ENCODE measurements at places on chromosomes 5 and 9.

- DNase-seq = no peak
These were observed 374.3 kb downstream of the CCDC171 start for GRCh38 chr9:15927161-15927560.

DNA sequence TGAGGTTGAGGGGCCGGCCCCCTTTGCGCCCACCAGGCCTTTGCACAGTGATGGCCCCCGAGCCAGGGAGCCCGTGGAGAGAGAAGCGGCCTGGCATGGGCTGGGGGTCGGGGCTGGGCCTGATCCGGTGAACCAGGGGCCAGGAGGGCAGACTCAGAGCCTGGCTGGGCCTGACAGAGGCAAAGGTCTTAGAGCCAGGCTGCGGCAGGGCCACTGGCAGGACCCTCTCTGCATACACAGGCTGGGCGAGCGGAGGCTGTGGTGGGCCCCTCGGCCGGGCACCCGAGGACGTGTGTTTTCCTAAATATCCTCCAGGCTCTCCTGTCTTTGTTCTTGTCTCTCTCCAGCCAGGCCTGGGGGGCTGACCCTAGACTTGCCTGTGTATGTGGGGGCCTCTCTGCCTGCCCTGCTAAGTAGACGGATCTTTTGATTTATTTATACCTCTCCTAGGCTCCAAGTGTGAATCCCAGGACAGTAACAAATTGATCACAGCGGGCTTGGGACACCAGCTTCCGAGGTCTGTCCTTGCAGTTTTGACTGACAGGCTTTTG lies 933 bp downstream of the NEK6 start:
- DNase-seq = no peak

GRCh38 chr9:137194909-137195308 lies 5.6 kb downstream of the TPRN start:
- no peak for DNase-seq

- DNase-seq = no peak
These were observed 2054.0 kb upstream of the NUDT12 start for GRCh38 chr5:105616599-105616998.

GRCh38 chr9:70136632-70137031 lies 93.0 kb downstream of the MAMDC2 start:
- DNase-seq = no peak

DNA sequence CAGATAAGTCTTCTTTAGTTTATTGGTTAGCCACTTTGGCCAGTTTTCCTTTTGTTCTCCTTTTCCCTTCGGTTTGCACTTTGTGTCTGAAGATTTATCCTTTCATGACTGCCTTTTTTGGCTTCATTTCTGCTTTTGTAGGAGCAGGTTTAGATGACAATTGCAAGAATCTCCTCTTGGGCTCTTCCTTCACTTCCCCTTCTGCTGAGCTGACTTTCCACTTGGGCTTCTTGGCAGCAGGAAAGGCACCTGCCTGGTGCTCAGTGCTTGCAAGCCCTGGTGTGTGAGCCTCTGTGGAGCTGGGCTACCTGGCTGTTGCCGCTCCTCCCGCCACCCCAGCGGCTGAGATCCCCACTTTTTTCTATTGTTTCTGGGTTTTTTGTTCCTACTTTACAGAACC lies 7.3 kb downstream of the CCDC112 start:
- no peak for DNase-seq

GRCh38 chr5:161096581-161096980 lies 244.6 kb upstream of the ATP10B start:
- no peak for DNase-seq

GRCh38 chr5:150113047-150113744 lies 26.8 kb upstream of the CSF1R start:
- no peak for DNase-seq

DNA sequence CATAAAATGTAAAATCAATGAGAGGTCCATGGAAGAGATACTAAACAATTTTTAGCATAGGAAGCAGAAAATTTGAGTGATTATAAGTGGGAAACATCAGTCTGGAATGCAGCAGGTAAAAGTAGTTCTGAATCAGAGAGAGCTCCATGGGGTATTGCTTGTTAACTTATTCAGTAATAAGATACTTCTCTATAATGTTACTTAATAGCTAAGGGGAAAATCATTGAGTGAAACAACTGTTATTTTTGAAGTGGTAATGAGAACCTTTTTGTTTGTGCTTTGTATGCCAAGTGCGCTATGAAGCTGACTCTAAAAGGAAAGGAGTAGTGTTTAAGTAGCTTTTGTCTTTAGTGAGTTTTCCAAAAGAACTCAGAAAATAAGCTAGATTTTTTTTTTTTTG lies 95.2 kb downstream of the ERBIN start:
- no peak for DNase-seq

DNA sequence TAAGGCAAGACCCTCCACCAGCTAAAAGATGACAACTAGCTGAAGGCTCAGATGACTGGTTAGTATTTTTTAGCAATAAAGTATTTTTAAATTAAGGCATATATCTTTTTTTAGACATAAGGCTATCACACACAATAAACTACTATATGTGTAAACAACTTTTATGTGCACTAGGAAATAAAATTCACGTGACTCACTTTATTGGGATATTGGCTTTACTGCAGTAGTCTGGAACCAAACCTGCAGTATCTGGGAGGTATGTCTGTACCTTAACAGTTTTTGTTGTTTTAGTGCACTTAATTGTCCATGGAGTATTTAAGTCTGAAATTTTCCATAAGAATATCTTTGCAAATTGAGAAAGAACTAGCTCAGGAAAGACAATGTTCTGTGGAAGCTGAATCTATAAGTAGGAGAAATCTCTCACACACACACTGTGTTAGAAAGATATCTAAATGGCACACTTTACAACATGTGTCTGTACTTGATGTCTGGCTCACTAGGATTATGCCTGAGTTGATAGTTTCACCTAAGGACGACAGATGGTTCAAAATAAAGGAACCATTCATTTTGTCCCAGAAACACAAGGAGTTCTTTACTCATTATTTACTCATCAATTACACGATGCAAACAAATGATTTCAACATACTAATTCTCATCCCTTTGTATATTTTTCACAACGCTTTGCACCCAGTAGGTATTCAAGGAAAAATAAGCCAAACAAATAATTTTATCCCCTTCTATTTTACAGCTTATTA lies 4.6 kb downstream of the RAPGEF6 start:
- DNase-seq = no peak

DNA sequence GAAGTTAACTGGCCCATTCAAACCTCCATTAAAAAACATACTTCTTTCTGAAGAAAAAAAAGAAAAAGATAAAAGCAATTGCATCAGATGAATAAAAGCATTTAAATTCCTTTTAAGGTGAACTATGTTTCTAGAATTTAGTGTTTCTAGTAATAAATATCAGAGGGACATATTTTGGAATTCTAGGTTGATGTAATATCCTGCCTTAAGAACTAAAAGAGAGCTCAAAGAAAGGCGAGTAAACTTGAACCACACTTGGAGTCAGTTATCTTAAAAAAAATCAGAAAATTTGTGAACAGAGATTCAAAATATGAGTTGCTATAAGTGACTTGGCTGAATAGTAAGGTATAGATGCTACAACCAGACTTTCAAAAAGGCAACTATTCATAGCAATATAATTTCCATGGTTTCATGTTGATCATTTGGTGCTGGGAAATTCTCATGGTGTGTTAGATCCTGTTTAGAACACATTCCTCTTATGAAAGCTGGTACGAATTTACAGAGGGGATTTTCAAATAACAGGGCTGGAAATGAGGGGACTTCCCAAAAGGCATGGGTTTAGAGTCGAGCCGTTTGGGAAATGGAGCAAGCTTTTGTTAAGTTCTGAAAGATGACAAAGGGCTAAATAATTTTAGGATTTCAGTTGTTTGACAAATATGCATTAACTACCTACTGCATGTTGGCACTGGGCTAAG lies 37.6 kb upstream of the RAI14 start:
- DNase-seq = no peak

- DNase-seq = no peak
These were observed 1.6 kb upstream of the SPZ1 start for GRCh38 chr5:80318212-80318611.

- no peak for DNase-seq
These were observed at the start of gene NEK6 for GRCh38 chr9:124257844-124258606. NEK6 (plus strand) TSS chr9:124257949; CDS start chr9:124301965, 44,016 bp downstream.

- no peak for DNase-seq
These were observed 75.4 kb downstream of the NFIB start for GRCh38 chr9:14238518-14238917.
